Smooth muscle cell of the brain vasculature (primary cell): ENCODE measurements at places on chromosomes 1 and 21.

GRCh38 chr1:19262047-19262446, 10.4 kb downstream of the MRTO4 start:
- no peak for DNase-seq

DNA sequence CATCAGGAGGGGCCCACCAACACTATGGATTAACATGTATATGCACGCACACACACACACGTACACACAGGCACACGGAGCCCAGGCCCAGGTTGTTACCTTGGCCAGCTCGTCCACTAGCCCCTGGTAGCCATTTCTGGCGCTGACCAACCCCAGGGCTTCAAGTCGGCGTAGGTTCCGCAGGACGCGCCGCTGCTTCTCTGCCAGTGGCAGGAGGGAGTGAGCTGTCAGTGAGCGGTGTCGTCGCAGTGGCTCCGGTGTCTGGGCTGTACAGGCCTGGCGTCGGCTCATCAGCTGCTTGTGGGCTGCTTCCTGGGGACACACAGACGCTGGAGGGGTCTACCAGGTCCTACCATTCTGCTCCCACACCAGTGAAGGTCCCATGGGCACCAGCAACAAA, 29.4 kb upstream of the MEF2D start:
- no peak for DNase-seq

- DNase-seq: no peak
Observed at GRCh38 chr1:184743062-184743756, 11.4 kb downstream of the EDEM3 start.

- no peak for DNase-seq
Observed at GRCh38 chr1:6472391-6472790, 6.4 kb upstream of the TNFRSF25 start.

DNA sequence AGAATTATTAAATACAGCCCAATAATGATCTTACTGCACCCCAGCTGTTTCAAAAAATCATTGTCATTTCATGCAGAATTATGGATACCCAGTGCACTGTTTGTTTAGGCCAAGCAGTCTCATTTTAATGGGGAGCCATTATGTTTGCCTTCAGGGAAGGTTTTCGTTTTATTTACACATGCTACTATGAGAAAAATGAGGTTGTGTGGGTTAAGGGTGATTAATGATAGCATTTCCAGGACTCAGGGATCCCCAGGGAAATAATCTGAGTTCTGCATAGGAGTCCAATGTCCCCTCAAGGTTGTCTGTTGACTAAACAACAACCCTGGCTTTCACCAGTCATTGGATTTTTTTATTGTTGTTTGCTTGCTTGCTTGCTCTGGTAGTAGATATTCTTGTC, 71.0 kb upstream of the ZP4 start:
- no peak for DNase-seq

DNA sequence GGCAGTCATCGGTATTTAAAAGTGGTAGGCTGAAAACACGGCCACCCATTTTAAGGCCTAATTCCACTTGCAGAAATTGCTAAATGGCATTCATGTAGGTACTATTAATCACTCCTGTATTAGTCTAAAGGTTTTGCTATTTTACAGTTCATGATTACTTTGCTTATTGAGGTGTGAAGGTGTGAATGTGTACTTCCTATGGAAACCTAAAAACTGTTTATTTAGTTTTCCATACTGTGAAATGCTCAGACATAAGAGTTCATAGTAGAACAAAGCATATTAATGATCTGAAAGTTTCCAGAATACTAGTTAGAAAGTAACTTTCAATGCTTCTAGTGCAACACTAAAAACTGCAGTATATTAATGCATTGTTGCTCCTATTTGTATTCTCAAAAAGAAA, 69.8 kb downstream of the ITGB3BP start:
- no peak for DNase-seq

- DNase-seq: no peak
Observed at GRCh38 chr1:204108312-204109141, 35.6 kb downstream of the SOX13 start.

DNA sequence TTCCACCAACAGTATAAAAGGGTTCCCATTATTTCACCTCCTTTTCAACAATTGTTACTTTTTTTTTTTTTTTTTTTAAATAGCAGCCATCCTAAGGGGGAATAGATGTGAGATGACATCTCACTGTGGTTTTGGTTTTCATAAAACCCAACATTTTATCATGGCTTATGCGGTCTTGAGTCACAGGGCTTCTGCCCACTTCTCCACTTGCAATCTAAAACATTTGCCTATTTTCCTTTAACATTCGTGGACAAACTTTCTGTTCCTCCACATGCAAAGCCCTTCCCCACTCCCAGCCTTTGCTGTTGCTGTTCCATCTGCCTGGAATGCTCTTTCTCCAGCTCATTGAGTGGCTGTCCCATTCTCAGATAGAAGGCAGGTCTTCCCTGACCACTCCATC, 239.7 kb upstream of the KCNK2 start:
- DNase-seq: no peak

DNA sequence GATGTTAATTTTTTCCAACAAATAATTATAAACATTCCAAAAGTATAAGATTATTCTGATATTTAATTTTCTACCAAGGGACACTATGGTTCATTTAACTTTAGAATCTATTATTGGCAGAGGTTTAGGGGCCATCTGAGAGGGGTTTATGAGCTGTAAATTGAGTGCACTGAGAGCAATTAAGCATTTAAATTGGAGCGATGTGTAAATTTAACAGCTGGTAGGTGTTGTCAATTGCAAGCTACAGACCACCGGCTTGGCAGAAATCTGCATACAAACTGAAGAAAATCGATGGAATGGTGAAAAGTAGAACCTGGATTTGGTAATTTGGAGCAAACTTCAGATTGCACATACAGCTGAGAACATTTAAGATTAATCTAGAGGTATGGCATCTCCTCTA, 55.8 kb upstream of the MTF2 start:
- DNase-seq: no peak

- no peak for DNase-seq
Observed at GRCh38 chr21:46181953-46182547, 2.2 kb downstream of the SPATC1L start.

- DNase-seq: no peak
Observed at GRCh38 chr1:15418806-15419515, 9.3 kb downstream of the EFHD2 start.

DNA sequence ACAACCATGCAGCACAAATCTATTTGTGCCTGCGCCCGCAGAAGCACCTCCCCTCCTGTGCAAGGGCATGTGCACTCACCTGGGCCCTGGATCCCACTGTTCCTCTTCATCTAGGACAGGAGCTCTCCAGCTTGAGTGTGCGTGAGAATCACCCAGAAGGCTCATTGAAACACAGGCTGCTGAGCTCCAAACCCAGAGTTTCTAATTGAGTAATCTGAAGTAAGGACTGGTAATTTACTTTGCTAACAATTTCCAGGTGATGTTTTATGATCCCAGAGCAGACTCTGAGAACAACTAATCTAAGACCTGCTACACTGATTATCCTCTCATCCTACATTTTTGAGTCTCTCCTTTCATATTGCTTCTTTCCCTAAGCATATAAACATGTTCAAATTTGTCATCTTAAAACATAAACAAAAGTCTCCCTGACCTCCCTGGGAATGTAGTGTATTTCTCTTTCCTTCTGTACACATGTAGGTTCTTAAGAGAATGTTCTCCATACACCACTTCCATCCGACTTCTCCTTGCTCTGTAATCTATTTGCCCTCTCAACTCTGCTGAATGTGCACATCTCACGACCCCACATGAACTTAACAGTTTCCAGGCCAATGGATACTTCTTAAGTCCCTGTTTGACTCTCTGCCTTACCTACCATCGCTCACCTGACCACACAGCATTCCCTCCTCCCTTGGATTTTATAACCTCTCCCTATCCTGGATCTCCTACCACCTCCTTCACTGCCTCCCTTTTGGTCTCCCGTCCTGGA, 522.5 kb downstream of the SMYD3 start:
- no peak for DNase-seq

- no peak for DNase-seq
Observed at GRCh38 chr1:236128646-236129178, 13.6 kb upstream of the GPR137B start.

DNA sequence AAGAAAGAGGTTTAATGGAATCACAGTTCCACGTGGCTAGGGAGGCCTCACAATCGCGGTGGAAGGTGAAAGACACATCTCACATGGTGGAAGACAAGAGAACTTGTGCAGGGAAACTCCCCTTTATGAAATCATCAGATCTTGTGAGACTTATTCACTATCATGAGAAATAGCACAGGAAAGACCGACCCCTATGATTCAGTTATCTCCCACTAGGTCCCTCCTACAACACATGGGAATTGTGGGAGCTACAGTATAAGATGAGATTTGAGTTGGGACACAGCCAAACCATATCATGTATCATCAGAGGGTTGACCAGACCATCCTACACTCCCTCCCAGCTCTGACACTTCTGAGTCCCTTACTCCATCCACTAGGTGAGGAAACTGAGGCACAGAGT, 143.9 kb upstream of the KLHDC7A start:
- no peak for DNase-seq

DNA sequence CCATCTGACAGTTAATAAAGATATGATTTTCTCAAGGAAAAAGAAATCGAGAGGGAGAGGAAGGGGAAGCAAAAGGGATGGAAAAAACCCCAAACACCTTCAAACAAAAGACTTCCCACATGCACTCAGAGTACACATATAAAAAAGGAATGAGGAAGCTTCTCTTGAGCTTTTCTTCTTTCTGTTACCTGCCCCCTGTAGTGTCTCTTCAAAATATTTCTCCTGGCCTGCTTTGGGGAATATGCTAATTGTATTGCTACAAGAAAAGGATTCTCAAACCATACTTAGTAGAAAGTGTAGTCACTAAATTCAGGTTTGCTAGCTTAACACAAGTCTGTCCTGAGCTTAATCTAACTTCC, 58.7 kb downstream of the KIF14 start:
- no peak for DNase-seq

DNA sequence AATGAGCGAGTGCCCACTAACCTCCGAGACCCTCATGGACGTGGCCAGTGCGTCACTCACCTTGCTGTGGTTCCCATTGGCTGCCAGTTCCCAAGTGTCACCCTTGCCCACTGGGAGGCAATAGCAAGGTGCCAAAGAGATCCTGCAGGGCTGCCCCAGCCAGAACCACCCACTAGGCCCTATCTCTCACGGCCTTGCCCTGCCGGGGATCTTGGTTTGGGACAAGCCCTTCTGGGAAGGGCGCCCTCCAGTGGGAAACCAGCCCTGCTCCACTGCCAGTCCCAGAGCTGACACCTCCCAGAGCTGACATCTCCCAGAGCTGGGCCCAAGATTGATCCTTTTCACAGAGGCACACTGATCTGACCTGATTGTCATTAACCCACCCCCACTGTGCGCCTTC, 2.1 kb upstream of the SELENON start:
- DNase-seq: no peak

- DNase-seq: peak; percentile 7
Observed at GRCh38 chr1:233172201-233172600, 123.3 kb downstream of the PCNX2 start.

DNA sequence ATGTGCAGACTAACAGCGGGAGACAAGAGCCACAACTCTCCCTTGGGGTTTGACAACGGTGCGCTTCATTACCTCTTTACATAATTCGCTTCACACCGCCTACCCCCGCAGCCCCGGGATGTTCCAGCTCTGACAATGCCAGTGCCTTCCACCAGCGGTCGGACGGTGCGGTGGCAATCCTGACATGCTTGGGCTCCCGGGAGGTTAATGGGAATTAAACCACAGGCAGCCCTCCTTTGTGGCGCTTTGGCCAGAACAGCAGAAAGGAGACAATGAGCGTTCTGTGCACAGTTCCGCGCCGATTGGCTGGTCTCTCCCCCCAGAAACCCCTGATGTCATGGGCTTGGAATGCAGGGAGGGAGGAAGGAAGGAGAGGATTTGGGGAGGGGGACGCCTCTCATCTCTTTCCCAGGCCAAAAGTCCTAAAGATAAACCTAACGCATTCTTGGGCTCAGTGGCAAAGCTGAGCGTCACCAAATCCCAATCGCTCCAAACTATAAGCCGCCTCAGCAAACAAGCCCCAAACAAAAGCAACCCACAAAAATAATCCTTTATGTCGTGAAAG, 1.3 kb downstream of the CNN3 start:
- DNase-seq: peak; percentile 57

GRCh38 chr21:32917362-32918135, 108.2 kb upstream of the OLIG2 start:
- no peak for DNase-seq

DNA sequence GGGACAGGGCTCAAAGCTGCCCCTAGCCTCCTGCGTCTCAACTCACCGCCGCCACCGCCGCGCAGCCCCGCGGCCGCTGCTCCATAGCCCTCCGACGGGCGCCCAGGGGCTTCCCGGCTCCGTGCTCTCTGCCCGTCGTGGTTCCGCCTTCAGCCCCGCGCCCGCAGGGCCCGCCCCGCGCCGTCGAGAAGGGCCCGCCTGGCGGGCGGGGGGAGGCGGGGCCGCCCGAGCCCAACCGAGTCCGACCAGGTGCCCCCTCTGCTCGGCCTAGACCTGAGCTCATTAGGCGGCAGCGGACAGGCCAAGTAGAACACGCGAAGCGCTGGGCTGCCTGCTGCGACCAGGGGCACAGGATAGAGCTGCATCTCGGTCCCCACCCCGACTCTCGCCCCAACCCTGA, at the start of gene TNFRSF25:
Gene TNFRSF25, minus strand, starts transcription at position 151 of the 400 bp plus-strand sequence. Its CDS starts 66 bp downstream, at position 85.
- DNase-seq: no peak

- no peak for DNase-seq
Observed at GRCh38 chr1:59396387-59396786, 99.5 kb downstream of the FGGY start.

DNA sequence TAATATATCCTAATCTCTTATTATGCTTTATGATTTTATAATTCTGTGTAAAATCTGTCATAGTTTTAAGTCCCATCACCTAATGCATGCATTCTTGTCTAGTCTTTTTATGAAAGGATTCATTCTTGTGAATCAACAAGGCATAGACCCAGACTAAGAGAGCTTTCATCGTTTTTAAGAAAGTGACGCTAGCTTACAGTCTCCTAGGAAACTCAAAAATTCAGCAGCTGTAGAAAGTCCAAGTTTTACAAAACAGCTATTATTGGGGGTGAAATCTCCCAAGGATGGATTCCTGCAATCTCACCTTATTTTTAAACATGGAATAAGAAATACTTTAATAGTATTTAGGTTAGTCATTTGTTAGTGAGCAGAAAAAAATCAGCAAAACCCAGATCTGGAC, 104.7 kb downstream of the NCAM2 start:
- no peak for DNase-seq

DNA sequence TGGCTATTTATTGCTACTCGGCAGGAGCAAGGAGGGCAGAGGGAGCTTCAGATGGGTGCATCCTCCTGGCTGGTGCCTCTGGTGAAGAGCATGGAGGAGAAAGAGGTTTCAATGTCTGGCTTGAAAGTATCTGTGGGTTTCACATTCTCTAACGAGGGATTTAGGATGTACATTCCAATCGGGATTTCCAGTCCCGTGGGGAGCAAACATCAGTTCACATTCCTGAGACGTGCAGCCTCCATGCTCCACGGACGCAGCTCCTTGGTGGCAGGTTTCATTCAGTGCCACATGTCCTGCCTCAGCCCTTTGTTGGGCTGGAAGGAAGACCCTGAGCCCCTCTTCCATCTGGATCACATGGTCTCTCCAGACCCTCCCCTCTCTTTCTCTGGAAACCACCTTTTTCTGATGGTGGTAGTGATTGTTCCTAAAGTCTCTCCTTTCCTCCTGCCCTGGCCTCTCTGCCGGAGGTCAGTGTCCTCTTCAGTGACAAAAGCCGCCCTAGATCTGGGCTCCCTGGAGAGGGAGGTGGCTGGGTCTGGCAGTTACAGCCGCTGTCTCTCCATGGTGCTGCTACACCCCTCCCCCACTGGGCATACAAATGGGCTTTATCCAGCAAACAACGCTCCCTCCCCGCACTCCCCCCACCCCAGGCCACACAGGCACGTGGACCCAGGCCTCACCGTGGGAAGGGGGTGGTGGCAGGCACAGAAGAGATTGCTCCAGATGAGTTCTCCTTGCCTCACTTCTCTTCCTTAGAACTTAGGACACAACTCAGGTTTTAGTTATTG, 826 bp upstream of the CA14 start:
- no peak for DNase-seq
